ENCODE measurements at places on chromosomes 5 and 9.

- peak; percentile 63 for DNase-seq
These were observed 752 bp downstream of the TSTD2 start for GRCh38 chr9:97632248-97632984.

DNA sequence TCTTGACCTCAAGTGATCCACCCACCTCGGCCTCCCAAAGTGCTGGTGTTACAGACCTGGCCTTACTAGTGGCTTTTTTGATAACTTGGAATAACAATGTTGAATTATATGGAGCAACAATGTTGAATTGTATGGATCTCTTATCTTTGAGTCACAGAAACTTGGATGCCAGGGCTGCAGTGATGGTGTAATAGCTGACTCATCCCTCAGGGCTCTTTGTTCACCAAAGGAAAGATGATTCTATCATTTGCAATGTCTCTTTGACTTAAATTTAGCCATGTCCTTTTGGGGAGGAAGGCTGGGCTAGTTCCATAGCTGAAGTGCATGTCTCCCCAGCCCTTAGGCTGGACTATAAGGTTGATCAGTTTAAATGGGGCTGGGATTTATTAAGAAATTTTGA, 172.3 kb downstream of the PDZD2 start:
- DNase-seq, result peak; percentile 84

- no peak for DNase-seq
These were observed 122.6 kb upstream of the IRX2 start for GRCh38 chr5:2874099-2874498.

GRCh38 chr5:32928761-32929160, 217.6 kb downstream of the NPR3 start:
- DNase-seq, result peak; percentile 4

Data from renal cortical epithelial cell (primary cell).